Fibroblast of skin of left quadriceps (primary cell): ENCODE measurements at places on chromosomes 12 and 14.

DNA sequence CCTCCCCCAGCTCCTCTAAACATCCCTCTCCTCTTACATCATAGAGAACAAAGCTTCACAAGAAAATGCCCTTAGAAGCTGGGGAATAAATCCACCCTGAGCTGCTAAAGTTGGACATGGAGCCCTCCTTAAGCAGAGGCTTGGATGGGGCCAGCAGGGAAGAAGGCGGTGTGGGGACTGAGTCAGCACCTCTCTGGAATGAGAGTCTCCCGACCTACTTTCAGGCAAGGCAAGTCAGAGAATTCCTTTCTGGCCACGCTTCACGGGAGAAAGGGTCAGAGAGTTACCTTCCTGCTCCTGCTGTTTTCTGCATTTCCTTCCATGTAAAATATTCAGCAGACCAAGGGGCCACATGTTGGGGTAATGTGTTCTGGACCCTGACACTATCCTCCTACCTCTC is 113.3 kb upstream of the PRB2 start:
- DNase-seq = no peak

DNA sequence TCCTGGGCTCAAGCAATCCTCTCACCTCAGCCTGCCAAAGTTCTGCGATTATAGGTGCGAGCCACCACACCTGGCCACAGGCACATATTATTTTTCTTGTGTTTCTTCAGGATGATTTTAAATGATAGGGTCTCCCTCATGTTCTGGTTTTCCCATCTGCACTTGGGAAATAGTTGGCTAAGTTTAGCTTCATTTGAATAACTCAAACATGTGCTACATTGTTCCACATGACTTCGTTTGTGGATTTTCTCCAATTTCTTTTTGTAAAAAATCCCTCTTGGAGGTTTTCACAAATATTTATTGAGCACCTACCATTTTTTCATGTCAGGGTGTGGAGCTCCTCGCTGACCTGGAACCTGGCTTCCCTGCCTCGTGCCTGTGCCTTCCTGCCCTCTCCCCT is 55.2 kb upstream of the GNPNAT1 start:
- DNase-seq = no peak

- no peak for DNase-seq
Observed at GRCh38 chr12:121781484-121781997, 11.9 kb downstream of the RHOF start.

- no peak for DNase-seq
Observed at GRCh38 chr12:131445795-131446194, 265.1 kb upstream of the SFSWAP start.

DNA sequence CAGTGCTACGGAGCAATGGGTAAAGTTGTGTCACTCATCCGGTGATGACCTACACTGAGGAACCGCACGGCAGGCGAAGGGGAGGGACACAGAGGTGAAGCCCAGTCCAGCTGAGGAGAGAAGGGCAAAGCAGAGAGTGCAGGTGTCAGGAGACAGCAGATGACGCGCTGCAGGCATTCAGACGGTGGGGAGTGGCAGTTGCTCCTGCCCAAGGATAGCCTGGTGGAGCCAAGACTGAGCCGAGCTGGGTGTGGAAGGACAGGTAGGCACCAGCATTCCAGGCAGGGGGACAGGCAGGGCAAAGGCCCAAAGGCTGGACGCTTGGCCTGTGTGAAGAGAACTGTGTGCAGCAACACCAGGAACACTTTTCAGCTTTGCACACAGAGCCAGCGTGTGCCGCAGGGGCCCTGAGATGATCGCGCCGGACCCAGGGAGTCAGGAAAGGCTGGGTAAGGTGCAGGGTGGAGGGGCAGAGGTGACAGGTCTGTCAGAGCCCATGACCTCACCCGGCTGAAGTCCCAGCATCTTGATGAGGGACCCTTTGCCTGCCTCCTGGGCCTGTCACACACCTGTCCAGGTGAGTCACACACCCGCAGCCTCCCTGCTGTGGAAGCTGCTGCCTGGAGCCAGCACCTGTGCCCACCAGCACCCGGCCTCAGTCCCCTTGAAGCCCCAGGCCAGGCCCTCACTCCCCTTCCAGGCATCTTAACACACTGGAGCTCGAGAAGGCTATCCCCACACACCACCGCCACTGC is 48.4 kb downstream of the TSPAN11 start:
- DNase-seq = no peak

DNA sequence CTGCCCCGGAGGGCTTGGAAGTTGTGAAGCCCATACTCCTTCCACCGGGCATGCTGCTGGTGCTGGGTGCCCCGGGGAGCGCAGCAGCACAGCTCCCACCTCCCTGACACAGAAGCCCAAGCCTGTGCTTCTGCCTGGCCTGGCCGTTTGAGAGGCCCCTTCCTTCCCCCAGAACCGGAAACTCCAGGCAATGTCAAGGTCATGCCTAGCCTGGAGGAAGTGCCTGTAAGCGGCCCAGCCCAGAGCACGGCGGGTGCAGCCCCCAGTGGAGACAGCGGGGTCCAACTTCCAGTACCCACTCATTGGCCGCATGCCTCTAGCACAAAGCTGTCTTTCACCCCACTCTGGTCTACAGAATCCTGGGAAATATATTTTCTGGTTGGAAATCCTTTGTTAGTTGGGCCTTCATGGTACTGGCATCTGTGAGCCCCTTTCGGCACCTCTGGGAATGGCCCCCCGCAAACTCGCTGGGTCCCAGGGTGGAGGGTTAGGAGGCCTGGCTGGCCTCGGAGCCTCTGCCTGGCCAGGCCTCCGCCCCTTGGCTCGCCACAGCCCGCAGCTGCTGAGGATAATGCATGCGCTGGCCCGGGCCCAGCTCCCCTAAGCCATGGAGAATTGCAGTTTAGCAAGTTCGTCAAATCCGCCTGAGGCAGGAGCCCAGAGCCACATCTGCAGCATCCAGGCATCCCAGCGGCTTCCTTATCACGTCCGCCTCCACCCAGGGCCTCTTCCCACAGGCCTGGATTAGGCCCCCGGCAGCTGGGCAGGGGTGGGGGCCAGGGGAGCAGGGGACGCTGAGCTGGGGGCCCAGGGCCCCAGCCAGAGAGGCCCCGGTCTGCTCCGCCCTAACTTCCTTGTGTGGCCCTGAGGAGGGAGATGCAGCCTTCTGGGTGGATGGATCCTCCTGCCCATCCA is 48.9 kb upstream of the DLK1 start:
- DNase-seq = peak; percentile 41

- DNase-seq = no peak
Observed at GRCh38 chr12:116799955-116800354, 61.8 kb downstream of the RNFT2 start.

DNA sequence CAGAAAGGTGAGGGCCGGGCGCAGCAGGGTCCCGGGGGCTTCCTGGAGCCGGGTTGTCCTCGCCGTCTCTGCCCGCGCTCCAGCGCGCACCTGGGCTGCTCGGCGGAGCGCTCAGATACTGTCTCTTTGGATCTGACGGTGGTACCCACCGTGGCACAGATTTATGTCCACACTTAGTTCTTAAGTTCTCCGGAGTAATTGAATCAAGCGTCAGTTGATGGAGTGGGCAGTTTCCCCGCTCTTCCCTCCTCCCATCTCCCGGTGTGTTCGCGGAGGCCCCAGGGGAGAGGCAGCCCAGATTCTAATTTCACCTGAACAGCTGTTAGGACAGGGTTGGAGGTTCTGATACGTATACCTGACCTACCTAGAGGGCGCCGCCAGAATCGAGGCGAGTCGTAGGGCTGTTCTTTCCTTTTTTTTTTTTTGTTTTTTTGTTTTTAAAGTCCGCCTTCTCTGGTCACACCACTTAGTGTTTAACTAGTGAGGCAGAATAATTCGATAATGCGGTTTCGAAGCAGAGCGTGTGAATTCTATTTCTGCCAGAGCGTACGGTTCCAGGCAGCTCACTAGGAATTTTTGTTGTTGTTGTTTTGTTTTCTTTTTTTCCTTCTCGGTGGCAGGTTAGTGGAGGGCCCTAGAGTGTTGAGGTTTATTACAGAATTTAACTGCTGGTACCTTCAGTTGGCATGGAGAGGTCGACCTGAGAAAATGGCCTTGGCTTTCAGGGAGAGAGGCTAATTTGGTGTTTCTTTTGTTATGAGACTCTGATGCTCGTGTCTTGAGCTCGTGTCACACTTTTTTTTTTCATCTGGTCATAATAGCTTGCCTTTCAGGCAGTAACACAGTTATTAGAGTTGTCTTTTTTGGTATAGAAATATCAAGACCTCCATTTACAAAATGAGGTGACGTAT is 22.3 kb upstream of the GNS start:
- DNase-seq = no peak

DNA sequence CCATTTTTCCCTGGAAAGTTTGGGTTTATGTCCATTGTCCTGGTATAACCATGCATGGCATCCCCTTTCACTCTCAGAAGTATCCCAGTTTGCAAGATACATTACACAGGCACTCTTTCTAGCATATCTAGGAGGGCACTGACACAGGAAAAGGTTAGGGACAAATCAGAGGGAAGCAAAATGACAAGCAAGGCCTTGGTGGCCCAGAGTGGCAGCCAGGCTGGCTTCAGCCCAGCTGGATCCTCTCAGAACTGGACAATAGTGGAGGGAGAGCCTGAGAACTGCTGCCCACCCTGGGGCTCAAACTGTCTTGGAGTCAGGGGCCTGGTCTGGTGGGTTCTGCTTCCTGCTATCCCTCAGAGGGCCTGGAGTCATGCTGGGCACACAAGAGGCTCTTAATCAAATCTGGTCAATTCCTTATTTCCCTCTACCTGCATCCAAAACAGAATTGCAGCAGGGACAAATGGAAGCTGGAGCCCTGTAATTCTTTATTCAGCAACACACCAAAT is 2.6 kb downstream of the VDR start:
- DNase-seq = no peak

- no peak for DNase-seq
Observed at GRCh38 chr12:66786531-66787308, 107.8 kb upstream of the GRIP1 start.

- no peak for DNase-seq
Observed at GRCh38 chr12:56084958-56085543, 5.1 kb downstream of the ERBB3 start.

DNA sequence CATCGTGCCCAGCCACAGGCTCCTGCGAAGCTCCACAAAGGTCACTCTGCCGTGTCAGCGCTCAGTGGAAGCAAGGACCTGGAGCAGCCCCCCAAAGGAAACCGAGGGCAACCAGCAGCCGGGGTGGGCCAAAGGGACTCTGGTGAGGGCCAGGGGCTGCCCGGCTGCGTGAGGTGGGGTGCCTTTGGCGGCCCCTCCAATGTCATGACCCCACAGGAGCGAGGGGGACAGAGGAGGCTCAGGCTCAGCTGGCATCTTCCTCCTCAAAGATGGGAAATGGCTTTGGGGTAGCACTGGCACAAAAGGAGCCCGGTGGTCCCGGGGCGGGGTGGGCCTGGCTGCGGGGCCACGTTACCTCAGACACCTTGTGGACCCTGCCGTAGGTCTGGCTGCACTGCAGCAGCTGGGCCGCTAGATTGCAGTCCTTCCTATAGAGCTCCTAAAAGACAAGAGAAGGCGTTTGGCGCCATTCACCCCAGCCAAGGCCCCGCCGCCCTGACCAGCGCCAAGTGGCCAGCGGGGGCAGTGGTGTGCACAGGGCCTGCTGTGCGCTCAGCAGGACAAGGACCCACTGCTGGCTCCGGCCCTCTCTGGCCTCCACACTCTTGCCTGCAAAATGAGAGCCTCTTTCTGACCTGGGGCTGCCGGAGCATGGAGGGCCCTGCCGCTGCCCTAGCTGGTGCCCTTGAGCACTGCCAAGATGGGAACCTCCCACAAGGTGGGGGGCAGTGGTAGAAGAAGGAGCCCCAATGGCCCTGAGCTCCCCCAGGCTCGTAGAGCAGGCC is 46.9 kb downstream of the BEGAIN start:
- no peak for DNase-seq

- no peak for DNase-seq
Observed at GRCh38 chr12:3077572-3078081, 448 bp downstream of the TSPAN9 start.

DNA sequence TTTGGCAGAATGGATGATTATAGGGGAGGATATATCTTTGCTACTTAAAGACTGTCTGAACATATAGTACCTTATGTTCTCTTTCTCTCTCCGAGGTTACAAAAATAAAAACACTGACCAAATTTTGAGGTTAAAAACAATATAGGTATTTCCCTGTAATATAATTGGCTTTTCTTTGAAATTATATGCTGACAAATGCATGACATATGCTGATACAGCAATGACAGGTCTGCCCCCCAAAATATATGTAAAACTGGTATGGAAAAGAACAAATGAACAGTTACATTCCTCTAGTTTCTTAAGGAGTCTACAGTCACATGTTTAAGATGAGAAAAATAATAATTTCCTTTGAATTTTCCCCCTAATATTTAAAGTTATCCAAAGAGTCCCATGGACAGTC is 405.7 kb downstream of the SOX5 start:
- DNase-seq = no peak

- no peak for DNase-seq
Observed at GRCh38 chr12:55942577-55943136, 11.7 kb downstream of the DGKA start.

GRCh38 chr12:74980510-74980909 is 229.1 kb downstream of the KCNC2 start:
- no peak for DNase-seq

DNA sequence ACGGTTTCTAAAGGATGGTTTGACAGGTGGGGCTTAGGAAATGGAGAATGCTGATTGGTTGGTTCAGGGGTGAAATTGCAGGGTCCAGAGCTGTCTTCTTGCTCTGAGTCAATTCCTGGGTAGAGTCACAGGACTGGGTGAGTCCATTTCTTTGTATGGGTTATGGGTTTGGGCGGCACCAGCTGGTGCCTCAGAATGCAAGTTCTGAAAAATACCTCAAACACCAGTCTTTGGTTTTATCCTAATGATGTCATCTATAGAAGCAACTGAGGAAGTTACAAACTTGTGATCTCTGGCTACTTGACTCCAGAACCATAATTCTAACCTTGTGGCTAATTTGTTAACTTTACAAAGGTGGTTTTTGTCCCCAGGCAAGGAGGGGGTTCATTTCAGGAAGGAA is 47.6 kb upstream of the EIF5 start:
- DNase-seq = no peak

DNA sequence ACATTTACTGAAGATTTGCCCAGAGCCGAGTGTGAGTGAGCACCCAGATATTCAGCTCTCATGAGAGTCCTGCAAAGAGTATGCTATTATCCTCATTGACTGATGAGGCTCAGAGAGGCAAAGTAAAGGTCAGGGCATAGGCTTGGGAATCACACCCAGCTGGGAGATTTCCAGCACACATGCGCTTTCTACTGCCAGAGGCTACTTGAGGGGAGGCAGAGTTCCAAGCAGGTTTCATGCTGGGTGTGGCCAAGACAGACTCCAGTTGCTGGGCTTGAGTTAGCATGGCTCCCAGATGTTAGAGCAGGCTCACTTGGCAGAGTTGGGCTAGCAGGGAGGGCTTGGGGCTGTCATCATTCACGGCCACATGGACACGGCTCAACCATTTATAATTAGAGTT is 14.4 kb upstream of the FAM181A start:
- no peak for DNase-seq
